Activated T-helper 1 cell treated with anti-CD3 and anti-CD28 coated beads, Interleukin-12 subunit alpha, Interleukin-12 subunit beta, Interleukin-2, Interleukin-4 antibody, amounts not matched to agents 30 ng/mL and 10 ng/mL and 1 ng/mL, durations not matched to agents 14 hours and 24 hours and 36 hours (primary cell): ENCODE measurements at places on chromosomes 16 and 17. TPM values are rescaled to one million over a fixed set of nuclear protein-coding genes. Genes with fewer than 3 reads are reported as not detected.

Gene KRTAP3-1
- not detected in 2 replicates for total RNA-seq

DNA sequence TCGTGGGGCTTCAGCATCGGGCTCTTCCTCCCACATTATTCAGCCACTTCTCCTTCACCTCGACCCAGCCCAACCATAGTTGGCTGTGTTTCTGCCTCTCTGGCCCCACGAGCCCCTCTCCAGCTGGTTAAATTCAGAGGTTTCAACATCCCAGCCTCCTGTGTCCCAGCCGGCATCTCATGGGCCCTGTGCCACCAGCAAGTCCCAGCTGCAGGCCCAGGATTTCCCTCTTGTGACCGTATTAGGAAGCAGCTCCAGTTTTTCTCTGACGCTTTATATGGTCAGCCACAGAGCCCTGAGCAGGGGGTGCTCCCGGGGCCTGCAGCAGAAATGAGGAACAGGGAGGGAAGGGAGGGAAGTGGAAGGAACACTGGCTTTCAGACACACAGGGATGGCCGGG, 27.4 kb downstream of the MYH11 start:
- H3K4me3 ChIP-seq = no peak overlapping the region
- H3K27ac ChIP-seq = no peak overlapping the region
- H3K4me1 ChIP-seq = no peaks in the 10 kb centered on the region
- H3K27me3 ChIP-seq = peaks cover 8% of the 10 kb centered on the region

Gene ALDH3A1
- not detected in 2 replicates for total RNA-seq

- H3K4me1 ChIP-seq = no peaks in the 10 kb centered on the region
- peaks cover 2% of the 10 kb centered on the region for H3K36me3 ChIP-seq
- H3K27me3 ChIP-seq = no peaks in the 10 kb centered on the region
- DNase-seq = no peak
- H3K4me3 ChIP-seq = no peak overlapping the region
Measured at GRCh38 chr16:14510939-14511799, 118.9 kb downstream of the PARN start.

- H3K36me3 ChIP-seq = no peaks in the 10 kb centered on the region
- no peak overlapping the region for H3K4me3 ChIP-seq
- no peak overlapping the region for H3K27ac ChIP-seq
- H3K4me1 ChIP-seq = no peaks in the 10 kb centered on the region
- peaks cover 16% of the 10 kb centered on the region for H3K27me3 ChIP-seq
Measured at GRCh38 chr17:55717898-55718735, 4.5 kb downstream of the TMEM100 start.

DNA sequence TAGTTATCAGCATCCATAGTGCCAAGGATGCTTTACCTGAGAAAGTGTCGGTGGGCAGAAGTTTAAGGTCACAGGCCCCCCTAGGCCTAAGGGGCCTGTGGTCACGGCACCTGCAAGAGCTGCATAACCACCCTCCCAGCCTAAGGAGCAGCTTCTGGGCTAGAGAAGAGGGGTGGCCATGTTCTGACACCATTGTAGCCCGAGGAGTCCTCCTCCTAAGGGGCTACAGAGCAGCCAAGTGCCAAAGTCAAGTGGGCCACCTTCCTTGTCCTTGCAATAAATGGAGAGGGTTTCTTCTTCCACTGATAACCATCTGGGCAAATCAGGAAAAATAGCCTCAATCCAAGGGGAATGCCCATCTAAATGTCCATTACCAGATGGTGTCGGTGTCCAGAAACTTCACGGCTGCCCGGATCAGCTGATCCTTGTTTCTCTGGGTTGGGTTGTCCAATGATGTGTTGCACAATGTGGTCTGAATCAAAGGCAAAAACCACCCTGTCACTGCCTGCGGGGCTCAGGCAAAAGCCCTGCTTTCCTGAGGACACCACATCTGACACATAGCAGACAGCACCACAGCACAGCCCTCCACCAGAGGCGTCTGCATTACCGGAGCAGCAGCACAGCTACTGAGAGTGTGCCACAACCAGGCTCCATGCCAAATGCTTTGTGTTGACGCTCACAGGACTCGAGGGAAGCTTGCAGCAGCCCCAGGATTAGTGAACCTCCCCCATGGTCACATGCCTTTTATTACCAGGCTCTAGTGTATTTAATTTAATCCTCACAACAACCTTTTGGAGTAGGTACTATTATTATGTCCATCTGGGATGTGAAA, 12.8 kb downstream of the ATPAF2 start:
- H3K27ac ChIP-seq = peak overlapping the region; percentile 65
- H3K4me1 ChIP-seq = peaks cover 19% of the 10 kb centered on the region
- DNase-seq = no peak
- no peak overlapping the region for H3K4me3 ChIP-seq
- H3K36me3 ChIP-seq = peaks cover 16% of the 10 kb centered on the region

DNA sequence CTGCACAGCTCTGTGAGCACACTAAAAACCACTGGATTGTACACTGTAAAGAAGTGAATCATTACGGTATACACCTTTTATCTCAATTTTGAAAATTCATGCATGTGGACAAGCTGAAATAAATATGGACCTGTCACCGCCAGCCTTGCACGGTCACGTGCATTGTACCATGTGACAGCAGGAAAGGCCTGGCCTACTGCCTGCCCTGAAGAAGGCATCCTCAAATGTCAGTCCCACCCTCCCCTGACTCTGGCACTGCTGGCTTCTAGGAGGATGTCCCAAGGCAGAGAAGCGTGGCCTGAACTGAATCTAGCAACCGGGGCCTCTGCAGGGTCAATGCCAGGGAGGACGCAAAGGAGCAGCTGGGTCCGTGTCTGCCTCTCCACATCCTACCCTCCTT, 34.6 kb downstream of the SLC38A8 start:
- no peak for DNase-seq
- no peaks in the 10 kb centered on the region for H3K36me3 ChIP-seq
- H3K27ac ChIP-seq = no peak overlapping the region
- H3K4me3 ChIP-seq = no peak overlapping the region
- H3K27me3 ChIP-seq = peaks cover 4% of the 10 kb centered on the region

- no peaks in the 10 kb centered on the region for H3K27me3 ChIP-seq
- no peak overlapping the region for H3K27ac ChIP-seq
- peaks cover 58% of the 10 kb centered on the region for H3K4me1 ChIP-seq
- no peak for DNase-seq
Measured at GRCh38 chr17:39763051-39763820, 25.5 kb downstream of the GRB7 start.

Gene EME2
- 31.0 and 32.7 TPM in 2 replicates for total RNA-seq

DNA sequence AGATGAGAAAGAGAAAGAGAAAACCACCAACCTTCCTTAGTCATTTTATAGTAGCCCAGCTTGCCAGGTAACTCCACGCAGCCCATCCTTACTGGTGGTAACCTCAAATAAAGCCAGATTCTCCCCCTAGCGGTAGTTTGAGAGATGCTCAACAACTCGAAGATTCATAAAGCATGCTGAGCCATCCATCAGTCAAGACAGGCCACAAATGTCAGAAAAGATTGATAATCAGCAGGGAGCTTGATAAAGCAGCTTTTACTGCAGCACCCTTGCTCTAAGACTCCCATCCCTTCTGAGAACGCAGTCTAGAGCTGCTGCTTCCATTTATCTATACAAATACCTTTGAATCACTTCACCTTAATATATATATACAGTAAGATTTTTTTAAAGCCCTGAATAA, 451.5 kb upstream of the HSBP1 start:
- H3K4me1 ChIP-seq = no peaks in the 10 kb centered on the region
- no peak overlapping the region for H3K27ac ChIP-seq
- H3K36me3 ChIP-seq = no peaks in the 10 kb centered on the region
- H3K27me3 ChIP-seq = no peaks in the 10 kb centered on the region
